ENCODE measurements at places on chromosomes 2 and 18.

- DNase-seq = peak; percentile 97
Observed at GRCh38 chr2:120736624-120737339, 1.1 kb downstream of the GLI2 start.

GRCh38 chr2:74444498-74445318 is 3.0 kb upstream of the RTKN start:
- no peak for DNase-seq

DNA sequence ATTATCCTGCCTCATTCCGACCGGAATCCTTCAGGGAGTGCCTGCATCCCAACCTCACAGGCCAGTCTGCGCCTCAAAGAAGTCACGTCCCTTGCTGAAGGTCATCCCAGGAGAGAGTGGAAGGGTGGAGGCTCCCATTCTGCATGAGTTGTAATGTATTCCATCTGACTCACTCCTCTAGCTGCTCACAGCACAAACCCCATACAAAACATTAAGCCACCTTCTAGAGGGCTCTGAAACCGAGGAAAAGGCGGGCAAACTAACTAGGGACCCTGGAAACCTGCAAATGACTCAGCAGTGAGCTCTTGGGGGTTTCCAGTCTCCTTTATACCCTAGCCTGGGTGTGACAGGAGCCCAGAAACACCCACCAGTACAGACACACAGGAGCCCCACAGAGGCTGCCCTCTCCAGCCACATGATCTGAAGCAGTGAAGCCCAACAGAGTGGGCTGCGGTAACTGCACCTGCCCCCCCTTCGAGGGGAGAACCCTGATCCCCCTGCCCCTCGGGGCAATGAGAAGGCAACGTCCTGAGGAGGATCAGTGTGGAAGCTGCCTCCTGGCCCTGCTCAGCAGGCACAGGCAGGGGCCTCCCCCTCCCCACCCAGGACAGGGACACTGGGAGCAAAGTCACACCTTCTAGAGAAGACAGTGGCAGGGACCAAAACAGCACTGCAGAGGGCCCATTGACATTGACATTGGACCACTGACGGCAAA is 69.3 kb upstream of the SNTG2 start:
- no peak for DNase-seq

GRCh38 chr2:25594991-25595390 is 78.4 kb downstream of the DTNB start:
- no peak for DNase-seq

DNA sequence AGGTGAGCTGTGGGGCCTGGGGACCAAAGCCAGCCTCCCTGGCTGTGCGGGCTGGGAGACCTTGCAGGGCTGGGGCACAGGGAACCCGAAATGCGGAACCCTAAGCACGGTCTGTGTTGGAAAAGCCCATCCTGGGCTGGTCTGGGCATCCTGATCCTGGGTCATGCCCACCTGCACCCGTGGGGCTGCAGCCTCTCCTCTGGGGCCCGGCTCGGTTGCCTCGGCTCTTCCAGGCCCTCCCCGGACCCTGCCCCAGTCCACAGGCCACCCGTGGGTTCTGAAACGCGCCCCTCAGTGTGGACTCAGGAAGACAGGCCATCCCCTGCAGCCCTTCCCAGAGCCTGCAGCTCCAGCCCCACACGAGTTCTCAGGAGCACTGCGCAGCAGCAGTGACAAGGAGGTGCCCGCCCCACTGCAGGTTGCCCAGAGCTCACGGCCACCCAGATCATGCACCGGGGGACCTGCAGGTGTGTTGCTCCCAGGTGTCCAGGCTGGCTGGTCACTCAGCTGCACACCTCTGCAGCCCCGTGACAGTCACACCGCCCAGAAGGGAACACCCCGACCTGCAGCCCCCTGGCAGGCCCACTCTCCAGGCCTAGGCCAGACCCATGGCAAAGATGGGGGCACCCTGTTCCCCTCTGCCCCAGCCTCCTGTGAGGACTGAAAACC is 12.2 kb upstream of the NFATC1 start:
- DNase-seq = no peak

- DNase-seq = no peak
Observed at GRCh38 chr2:165544897-165545296, 75.4 kb downstream of the CSRNP3 start.

GRCh38 chr2:128290356-128290755 is 28.3 kb downstream of the HS6ST1 start:
- DNase-seq = peak; percentile 46

- no peak for DNase-seq
Observed at GRCh38 chr2:219302412-219302968, 6.7 kb downstream of the PTPRN start.

DNA sequence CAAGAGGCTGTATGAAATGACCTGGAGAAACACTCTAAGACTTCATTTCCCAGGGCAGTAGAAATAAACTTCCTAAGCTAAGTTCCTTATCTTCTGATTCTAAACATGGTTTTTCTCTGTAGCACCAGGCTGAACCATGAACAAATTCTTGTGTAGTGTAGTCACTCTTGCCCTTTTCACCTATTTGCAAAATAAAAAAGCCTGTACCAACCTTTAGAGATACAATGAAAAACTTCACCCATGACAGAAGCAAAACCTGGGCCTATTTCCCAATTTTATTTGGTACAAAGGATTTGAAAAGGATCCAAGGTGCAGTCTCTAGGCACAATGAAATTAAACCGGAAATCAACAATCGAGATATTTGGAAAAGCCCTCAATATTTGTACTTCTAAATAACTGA is 43.6 kb downstream of the POLR1A start:
- DNase-seq = peak; percentile 68

GRCh38 chr2:239539083-239539775 is 138.4 kb upstream of the HDAC4 start:
- no peak for DNase-seq

GRCh38 chr2:73268830-73269685 is 15.2 kb downstream of the FBXO41 start:
- no peak for DNase-seq

DNA sequence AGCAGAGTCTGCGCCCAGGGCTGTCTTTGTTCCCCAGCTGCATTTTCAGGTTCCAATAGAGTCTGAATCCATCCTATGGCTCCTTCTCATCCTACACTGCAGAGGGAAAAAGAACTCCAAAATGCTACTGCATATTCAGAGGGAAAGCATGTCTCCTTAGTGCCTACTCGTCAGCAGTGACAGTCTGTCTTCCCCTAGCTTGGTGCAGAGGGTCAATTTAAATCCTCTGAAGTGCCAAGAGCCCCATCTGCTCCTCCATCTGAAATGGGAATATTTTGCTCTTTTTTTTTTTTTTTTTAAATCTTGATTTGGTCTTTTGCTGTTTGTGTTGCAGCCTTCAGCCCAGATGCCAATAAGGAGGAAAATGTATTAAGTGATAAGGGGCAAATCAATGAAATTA is 199.3 kb downstream of the RNF144A start:
- no peak for DNase-seq

GRCh38 chr18:51480407-51481261 is 283.2 kb upstream of the MEX3C start:
- no peak for DNase-seq

DNA sequence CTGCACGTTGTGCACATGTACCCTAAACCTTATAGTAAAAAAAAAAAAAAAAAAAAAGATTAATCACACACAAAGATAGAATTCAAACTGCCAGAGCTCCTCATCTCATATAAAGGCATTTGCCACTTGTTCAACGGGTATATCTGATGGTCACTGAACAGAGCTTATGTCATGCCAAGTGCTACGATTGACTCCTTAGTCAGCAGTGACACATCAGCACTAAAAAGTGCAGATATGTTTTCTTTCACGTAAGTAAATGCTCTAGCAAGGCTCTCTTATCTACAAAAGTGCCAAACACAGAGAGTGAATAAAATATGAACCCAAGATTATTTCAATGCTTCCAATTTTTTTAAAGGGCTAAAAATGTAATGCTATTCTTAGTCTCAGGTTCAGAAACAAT is 1.1 kb downstream of the LMAN1 start:
- peak; percentile 86 for DNase-seq

DNA sequence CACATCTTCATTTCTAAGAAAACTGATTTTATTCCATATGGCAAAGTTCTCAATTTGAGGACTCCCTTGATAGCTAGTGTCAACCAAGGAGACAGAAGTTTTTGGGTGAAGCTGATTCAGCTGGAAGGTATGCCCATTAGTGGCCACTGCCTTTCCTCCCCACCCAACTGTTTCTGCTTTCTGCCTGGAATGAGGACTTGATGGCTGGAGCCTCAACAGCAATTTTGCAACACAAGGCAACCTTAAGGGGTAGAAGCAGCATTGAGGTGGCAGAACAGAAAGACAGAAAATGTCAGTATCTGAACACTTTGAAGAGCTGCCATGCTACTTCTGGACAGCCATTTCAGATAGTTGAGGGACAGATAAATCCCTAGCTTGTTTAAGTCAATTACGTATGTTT is 47.0 kb downstream of the INHBB start:
- DNase-seq = no peak

DNA sequence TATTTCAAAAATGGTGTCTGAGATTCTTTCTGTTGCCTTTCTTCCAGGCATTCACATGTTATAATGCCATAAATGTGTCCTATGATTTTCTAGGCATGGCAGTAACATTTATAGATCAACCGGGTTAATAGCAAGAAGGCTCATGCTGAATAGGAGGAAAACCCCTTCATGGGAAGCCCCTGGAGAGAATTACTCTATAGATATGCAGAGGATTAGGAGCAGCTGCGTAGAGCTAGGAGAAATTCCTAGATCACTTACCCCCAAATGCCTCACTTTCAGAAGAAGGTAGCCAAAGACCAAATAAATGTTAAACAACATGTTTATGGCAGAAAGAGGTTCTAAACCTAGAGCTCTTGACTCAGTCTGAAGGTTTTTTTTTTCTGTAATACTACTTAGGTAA is 153.4 kb upstream of the CTNNA2 start:
- no peak for DNase-seq

DNA sequence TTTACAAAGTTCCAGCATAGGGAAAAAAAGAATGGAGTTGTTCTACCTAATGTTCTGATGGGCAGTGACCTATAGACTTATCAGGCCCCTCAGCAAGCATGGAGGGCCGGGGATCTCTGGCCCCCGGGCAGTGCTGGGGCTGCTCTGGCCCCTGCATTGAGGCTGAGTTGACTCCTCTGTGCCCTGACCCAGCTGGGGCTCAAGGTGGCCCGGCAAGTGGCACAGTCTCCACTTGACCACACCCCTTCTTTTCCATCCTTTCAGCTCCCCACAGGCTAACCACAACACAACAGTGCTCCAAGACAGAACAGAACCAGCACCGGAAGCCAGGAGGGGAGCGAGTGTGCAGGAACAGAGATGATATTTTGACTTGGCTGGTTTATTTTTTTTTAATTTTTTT is 19.9 kb downstream of the TOGARAM2 start:
- no peak for DNase-seq

DNA sequence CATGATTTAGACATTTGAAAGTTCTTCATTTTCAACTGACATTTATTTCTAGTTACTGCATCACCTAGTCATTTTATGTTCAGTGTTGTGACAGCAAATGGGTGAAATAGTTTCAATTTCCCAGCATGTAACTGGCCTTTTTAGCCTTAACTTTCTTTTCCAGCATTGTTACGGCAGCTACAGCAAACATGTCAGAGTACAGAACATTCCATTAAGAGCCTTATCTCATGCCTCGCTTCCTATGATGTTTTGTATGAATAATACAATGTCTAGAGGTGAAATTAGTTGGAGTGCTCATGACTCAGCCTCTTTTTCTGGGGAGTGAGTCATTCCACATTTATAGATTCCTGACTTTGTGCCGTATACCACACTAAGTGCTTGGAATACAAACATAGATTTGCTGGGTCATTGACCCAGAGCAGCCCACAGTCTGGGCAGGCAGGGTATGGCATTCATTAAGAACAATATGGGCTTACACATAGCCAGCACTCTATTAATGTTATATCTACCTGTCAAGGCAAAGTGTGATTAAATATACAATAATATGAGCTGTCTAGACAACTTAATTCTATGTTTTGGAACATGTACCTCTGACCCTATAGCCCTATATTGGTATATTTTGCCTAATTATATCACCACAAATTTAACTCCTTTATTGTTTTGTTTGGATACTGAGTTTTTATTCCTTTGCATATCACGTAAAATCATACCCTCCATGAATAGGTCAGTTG is 72.2 kb downstream of the MAP2 start:
- DNase-seq = peak; percentile 98

GRCh38 chr2:108586631-108587030 is 52.4 kb downstream of the LIMS1 start:
- DNase-seq = peak; percentile 33
